Tongue (tissue), 3 donors: ENCODE measurements at places on chromosomes 3 and 15. TPM values are rescaled to one million over a fixed set of nuclear protein-coding genes. Genes with fewer than 3 reads are reported as not detected.

Gene PRR23C
- total RNA-seq: not detected

DNA sequence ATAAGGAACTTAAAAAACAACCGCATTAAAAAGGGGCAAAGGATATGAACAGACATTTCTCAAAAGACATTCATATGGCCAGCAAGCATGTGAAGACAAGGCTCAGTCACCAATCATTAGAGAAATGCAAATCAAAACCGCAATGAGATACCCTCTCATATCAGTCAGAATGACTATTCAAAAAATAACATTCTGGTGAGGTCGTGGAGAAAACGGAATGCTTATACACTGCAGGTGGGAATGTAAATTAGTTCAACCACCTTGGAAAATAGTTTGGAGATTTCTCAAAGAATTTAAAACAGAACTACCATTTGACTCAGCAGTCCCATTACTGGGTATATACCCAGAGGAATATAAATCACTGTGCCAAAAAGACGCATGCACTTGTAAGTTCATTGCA lies 496.6 kb upstream of the SGO1 start:
- DNase-seq: no peak

- DNase-seq: no peak
Observed at GRCh38 chr3:100898681-100899080, 94.5 kb downstream of the ABI3BP start.

GRCh38 chr3:62625268-62625667 lies 249.9 kb downstream of the CADPS start:
- DNase-seq: no peak

GRCh38 chr3:105355408-105356061 lies 11.2 kb upstream of the ALCAM start:
- peak; percentile 10 for DNase-seq

- DNase-seq: peak; percentile 60
Observed at GRCh38 chr15:70264014-70264582, 166.4 kb upstream of the TLE3 start.

Gene STRA6
- total RNA-seq: 14.2 TPM

DNA sequence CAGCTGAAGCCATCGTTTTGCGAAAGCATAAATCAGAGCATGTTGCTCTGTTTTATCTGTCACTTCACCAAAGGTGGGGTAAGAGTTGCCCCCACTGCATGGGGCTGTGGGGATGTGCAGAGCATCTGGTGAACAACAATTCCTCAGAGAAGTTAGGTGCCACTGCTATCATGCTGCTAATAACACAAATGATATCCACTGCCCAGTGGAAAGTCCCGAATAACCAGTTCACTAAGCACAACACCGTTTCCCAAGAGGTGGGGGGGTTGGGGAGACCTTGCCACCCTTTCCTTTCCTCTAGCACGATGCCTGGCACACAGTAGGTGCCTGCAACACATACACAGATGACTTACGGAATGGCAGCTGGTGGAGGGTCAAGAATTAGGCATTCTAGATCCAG lies 38.6 kb downstream of the FAM3D start:
- no peak for DNase-seq

Gene ISL2
- total RNA-seq: 6.6 TPM

- peak; percentile 65 for DNase-seq
Observed at GRCh38 chr3:13480340-13481318, 523 bp downstream of the HDAC11 start.

DNA sequence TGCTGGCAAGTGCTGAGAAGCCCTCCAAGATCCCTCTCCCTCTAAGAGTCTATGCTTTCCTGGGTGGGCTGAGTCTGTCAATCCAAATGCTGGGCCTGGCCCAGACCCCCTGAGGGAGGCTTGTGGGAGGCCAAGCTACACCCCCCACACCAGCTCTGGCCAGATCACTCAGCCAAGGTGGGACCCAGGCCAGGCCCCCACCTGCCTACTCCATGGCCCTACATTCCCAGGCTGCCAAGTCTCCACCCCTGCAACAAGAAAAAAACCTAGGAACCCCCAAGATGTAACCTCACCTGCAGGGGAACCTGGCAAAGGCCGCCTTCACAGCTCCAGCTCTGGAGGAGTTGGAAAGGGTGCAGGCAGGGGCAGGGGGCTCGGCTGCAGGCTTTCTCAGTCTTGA lies 109.1 kb downstream of the CHSY1 start:
- no peak for DNase-seq

DNA sequence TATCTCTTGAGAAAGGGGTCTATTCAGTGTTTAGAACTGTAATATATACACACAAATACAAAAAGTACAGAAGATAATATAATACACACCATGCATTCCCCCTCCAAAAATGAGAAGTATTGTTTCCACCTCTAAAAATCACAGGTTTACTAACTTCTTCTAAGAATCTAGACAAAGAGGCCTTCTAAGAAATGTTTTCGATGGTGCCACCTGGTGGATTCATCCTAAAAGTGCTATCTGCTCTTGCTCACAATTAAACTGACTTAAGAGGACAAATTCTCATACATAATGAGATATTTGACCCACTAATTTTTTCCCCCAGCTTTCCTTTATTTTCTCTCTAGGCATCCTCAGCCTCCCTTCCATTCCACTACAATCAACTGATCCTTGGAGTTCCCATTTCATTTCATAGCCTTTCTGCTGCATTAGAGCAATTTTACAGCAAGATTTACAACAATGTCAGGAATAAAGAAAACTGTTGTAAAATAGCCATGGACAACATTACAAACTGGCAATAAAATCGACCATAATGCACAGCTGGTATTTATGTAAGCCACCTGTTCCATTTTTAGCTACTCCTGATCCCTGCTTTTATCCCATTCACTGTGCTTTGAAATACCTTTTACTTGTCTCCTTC lies 124.6 kb downstream of the ARRDC4 start:
- peak; percentile 84 for DNase-seq

Gene FEZF2
- total RNA-seq: not detected

Gene FES
- 40.1 TPM for total RNA-seq

- peak; percentile 71 for DNase-seq
Observed at GRCh38 chr3:132726341-132726823, 4.2 kb upstream of the NPHP3 start.

DNA sequence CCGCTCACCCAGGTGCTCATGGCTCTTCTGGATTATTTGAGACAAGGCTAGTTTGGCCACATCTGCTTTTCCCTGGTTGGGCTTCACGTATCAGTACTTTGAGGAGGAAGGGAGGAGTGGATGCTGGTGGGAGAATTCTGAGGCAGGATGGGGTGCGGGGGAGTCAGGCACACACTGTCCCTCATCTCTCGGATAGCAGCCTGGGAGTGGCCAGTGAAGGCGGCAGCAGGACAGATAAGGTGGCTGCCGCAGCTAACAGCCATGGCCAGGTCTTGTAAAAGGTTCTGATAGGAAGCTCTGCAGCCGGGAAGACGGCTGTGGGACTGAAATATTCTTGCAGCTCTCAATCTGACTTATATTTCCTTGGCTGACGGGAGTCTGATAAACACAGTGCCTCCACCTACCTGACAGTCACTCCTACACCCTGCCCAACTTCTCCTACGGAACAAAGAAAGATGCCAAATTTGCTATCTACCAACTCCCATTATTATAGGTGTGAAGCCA lies 87.3 kb downstream of the MESD start:
- no peak for DNase-seq

DNA sequence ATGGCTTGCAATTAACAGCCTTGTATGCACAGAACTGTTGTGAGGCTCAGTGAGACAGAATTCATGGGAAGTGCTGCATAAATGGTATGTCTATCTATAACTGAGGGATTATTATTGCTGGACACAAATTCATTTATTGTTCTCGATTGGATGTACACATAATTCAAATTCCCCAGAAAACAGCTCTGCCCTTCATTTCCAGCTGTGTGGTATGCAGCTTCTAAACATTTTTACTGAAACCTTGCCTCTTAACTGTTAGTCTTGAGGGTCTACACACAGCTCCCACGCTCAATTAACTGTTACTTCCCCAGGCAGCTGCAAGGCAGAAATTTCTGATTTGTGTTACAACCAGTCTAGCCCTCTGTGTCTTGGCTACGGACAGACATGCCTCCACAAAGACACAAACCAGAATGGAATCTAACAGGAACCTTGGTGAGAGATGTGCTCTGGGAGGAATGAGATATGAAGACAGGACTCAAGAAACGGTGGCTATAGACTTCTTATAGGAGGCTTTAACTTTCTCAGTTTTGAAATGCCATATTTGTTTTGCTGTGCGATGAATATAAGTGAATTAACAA lies 139.7 kb upstream of the TBL1XR1 start:
- no peak for DNase-seq

- no peak for DNase-seq
Observed at GRCh38 chr3:29083081-29083480, 197.8 kb upstream of the RBMS3 start.

DNA sequence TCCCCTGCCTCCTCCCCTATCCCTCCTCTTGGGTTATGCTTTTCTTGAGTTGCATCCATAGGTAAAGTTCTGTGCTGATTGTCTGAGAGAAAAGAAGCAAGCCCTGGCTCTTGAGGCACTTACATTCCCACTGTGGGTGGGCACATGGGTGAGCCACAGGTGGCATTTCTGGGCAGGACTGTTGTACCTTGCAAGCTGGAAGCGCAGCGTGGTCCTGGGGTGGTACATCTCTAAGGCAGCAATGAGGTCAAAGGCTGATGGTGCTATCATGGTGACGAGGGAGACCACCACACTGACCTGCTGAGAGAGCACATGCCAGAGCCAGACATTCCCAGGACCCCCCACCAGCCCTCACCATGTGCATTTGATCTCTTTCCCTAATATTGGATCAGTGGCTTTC lies 24.7 kb downstream of the TMC3 start:
- DNase-seq: no peak

DNA sequence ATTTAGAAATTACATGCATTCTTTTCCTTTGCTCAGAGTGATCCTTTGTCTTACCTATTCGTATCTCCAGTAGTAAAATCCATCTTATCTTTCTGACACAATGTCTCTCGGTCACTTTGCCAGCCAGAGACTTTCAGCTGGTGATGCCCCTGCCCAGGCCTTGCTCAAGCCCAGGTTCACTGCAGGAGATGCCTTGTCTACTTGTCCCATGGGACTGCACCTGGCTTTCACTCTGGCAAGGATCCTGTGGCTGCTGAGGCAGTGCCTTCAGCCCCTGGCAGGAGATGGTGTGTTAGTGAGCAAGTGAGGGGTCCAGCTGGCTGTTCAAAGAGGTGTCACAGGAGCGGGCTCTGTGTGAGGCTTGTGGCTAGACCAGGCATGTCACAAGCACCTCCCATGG lies 1268.9 kb downstream of the OTOL1 start:
- DNase-seq: no peak

GRCh38 chr3:8741581-8742261 lies 8.1 kb downstream of the CAV3 start:
- peak; percentile 87 for DNase-seq

Gene CCRL2
- total RNA-seq: 3.7 TPM

DNA sequence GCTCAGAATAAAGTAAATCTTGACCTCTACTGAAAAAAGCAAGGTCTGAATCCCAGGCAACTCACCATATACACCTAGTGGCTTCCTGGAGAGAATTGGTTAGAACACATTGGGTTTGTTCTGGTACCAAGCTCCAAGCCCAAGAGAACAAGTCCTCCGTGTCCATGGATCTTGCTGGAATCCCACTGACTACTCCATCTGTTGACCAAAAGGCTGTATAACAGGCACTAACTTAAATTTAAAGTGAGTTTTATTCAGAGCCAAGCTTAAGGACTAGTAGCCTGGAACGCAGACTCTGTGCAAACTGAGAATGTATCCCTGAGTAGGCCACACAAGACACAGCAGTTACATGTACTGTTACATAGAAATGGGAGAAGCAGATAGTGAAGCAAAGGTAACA lies 342.1 kb upstream of the LRRC3B start:
- no peak for DNase-seq

Gene P2RY12
- 0.21 TPM for total RNA-seq

GRCh38 chr15:44603126-44603525 lies 60.3 kb downstream of the SPG11 start:
- DNase-seq: no peak

Gene CD276
- total RNA-seq: 85.4 TPM

- peak; percentile 59 for DNase-seq
Observed at GRCh38 chr3:128878556-128879124, 780 bp upstream of the ACAD9 start.

Gene TLR9
- not detected for total RNA-seq

DNA sequence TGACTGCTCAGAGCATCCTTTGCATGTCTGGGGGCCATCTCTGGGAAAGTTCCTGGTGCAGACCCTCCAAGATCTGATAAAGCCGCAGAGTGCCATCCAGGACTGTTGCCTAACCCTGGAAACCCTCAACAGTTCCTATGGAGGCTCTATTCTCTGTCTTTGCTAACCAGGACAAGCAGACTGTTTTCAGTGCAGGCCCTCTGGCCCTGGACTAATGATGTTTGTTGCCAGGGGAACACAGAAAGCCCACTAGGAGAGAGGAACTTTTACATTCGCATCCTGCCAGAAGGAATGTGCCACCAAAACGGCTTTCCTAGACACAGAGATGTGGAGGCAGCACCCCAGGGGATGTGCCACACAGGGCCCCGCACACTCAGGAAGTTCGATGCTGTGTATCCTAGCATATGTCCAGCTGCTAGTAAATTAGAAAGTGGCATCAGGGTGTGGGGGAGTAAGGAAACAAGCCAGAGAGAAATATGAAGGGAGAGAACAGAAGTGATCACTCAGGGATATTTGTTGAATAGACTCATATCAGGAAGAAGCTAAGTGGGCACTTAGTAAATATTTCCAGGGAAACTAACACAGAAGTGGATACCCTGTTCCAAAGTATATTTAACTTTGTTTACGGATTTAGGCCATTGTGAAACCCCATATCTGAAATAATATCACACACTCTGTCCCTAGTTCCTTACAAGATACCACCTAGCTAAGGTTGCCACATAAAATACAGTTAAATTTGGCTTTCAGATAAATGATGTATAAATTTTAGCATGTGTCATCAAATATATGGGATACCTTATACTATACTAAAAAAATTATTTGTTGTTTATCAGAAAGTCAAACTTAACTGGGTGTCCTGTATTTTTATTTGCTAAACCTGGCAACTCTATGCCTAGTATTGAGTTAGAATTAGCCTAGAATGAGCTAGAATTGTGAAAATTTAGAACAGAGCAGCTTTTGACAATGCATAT lies 29.9 kb upstream of the TMOD3 start:
- DNase-seq: no peak

Gene STARD9
- total RNA-seq: 31.1 TPM

- DNase-seq: peak; percentile 87
Observed at GRCh38 chr3:29537889-29538609, 257.2 kb downstream of the RBMS3 start.

DNA sequence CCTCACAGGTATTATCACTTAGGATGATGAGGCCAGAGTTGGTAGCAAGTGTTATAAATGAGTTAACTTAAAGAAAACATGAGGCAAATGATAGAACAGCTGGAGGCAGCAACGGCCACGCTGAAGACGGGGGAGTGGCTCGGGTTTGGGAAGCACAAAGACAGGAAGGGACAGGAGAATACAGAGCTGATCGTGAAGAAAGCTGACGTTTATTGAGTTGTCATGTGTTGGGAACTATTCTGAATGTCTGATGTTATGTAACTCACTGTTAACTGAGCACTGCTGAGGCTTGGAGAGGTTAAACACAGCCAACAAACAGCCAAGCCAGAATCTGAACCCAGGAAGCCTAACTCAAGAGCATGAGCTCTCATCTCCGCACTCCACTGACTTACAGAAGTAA lies 42.3 kb downstream of the FGD5 start:
- no peak for DNase-seq

- DNase-seq: no peak
Observed at GRCh38 chr15:68298882-68299381, 21.4 kb downstream of the FEM1B start.
